ENCODE measurements at places on chromosomes 7 and 10.

- no peak for DNase-seq
These were observed 575.6 kb downstream of the ARL4A start for GRCh38 chr7:13262929-13263530.

- DNase-seq, result no peak
These were observed 25.4 kb downstream of the TMEM273 start for GRCh38 chr10:49162761-49163310.

GRCh38 chr7:50276483-50276882, 28.0 kb upstream of the IKZF1 start:
- DNase-seq, result no peak

DNA sequence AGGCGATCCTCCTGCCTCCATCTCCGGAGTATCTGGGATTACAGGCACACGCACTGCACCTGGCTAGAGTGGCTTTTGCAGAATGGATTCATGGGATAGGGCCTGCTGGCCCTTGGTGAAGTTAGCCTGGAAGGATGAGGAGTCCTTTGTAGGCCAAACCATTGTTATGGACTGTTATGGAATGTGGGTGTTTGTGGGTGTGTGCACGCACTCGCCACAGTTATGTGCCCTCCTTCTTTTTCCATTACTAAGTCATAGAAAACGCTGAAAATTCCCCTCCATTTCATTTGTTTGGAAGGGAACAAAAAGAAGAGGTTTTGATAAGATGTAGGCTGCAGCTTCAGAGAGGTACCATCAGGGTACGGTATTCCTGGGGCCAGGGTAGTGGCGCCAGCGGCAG, 15.0 kb downstream of the ZNF862 start:
- no peak for DNase-seq

DNA sequence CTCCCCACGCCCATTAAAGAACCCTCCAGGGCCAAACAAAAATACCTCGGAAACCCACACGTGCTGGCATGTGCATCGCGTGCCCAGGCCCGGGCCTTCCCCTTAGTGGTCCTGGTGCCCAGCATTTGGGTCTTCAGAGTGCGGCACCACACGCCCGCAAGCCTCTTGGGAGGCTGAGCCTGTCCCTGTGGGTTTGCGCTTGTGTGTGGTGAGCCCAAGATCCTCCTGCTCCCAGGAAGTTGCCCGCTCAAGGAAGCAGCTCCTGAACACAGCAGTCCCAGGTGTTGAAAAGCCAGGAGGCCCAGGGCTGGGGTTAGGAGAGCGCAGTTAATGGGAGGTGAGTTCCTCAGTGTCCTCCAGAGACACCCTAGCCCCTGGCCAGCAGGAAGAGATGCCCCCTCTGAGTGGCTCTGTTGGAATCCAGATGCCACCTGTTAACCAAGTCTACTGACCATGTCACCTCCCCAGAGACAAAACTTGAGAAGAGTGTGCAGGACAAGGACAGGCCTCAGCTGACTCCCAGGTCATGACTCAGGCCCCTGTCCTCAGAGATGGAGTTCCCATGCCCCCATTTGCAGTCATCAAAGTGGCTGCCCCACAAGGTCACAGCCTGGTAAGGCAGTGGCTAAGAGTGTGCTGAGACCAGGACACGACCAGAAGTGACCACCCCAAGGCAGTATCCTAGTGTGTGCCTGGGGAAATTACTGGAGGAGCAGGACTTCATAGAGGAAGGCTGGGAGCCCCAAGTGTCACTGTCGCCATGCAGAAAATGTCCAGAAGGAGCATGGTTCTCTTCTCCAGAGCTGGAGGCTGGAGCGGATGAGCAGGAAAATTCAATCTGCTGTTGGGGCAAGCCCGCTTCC, 5.2 kb downstream of the FZD9 start:
- DNase-seq, result no peak

- DNase-seq, result no peak
These were observed 1203.2 kb downstream of the SORCS3 start for GRCh38 chr10:105844241-105844640.

- DNase-seq, result no peak
These were observed 10.0 kb downstream of the CAV1 start for GRCh38 chr7:116534790-116535189.

DNA sequence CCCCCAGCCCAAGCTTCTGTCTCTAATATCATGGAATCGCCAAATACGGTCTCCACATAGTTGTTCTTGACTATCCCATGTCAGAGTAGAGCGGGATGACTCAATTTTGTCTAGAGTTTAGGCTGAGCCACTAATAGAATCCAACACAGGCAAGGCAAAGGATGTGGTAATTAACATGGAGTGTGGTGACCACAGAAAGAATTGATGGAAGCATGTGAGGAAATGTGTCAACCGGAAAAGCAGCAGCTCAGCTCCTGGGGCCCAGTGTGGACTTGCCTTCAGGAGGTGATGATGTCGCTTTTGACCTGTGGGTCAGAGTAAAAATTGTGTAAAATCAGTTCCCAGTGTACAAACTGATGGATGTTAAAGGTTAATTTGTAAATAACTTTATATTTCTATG, 139.3 kb upstream of the KLF6 start:
- no peak for DNase-seq

DNA sequence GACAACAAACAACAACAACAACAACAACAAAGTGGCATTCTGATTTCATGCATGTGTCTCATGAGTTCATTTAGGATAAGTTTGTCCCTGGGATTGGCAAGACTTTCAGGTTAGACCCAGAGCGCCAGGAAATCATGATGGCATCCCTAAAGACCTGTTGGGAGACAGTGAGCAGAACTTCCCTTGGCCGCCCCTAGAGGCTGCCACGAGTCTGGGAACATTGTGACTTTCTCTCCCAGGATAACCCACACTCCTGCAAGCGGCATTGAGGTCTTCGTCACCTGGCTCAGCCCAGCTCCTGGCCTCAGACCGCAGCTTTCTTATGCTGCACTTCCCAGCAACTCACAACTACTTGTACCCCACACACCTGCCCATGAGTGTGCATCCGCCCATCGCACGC, 80.5 kb upstream of the RNF32 start:
- DNase-seq, result no peak

- no peak for DNase-seq
These were observed 188.9 kb downstream of the CCDC3 start for GRCh38 chr10:12812571-12812970.

DNA sequence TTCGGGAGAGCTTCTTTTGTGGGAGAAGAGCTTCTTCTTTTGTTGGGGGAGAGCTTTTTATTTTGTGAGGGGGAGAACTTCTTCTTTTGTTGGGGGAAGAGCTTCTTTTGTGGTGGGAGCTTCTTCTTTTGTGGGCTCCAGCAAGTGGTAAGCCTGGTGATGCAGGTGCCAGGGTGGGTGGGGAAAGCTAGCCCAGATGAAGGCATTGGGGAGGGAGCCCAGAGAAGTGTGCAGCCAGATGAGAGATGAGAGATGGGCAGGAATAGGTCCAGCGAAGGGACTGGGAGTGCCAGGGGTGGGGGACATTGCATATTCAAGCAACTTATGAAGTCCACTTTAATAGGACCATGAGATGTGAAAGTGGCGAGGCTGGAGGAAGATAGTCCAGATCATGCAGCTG, 9.7 kb downstream of the ADRA2A start:
- no peak for DNase-seq

GRCh38 chr7:74092321-74092963, 8.8 kb downstream of the LIMK1 start:
- DNase-seq, result no peak

GRCh38 chr7:135185471-135186260, 15.2 kb upstream of the CYREN start:
- no peak for DNase-seq

DNA sequence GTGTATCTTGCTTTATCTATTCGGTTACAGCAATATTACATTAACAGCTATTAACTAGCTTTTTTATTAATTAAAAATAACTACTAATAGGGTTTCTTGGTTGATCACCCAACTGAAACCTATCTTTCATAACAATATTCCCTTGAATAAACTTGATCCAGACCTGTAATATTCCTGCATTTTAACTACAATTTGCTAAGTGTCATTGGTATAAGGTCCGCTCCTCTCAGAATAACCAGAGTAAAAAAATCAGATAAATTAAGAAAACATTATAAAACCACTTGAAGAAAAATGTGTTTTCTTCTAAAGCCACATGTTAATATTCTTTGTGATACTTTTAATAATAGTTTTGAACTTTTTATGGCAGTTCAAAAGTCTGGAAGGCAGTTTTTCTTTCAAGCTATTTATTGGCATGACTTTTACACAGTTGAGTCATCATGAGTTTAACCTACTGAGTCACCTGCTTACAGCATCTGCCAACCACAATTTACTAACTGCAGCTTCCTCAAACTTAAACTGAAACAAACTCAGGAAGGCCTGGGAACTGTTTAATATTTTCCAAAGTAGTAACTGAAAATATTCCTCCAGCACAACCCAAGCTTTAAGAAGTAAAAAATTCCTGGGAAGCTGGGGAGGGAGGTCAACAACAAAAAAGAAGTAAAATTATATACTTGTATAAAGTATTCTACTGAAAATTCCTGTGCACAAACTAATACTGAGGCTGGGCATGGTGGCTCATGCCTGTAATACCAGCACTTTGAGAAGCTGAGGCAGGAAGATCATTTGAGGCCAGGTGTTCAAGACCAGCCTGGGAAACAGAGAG, 103.2 kb downstream of the NRBF2 start:
- DNase-seq, result peak; percentile 7

DNA sequence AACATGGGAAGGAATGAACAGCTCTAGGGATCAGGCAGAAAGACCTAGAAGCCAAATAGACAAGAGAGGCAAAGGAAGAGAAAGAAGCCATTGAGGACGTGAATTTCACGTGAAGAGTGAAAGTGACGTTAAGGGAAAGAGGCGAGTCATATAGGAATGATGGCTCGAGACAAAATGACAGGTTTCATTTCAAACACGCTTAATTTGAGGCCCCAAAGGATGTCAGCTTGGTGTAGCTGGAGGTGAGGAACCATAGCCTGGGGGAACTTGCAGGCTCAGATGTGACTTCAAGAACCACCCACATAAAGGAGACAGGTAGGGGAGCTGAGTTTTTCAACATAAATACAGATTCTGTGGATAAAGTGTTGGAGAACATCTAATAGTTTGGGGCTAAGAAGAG, 84.3 kb upstream of the ATP6V0A4 start:
- DNase-seq, result no peak

- DNase-seq, result no peak
These were observed 26.9 kb upstream of the OR9A4 start for GRCh38 chr7:141889321-141889720.

DNA sequence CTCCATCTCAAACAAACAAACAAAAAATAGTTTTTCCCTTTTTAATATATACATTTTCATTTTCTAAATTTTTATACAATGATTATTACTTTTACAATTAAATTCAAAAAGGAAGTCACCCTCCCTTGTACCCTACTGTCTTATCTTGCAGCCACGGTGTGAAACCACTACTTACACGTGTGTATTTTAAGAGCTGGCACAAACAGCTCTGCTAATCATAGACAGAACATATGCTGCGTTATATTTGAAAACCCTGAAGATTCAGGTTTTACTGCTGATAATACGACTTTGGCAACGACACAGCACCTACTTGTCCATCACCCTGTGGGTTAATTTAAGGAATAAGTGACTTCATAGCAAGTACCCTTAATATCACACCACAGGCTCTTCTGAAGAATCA, 991 bp downstream of the ANKRD61 start:
- DNase-seq, result no peak

- DNase-seq, result no peak
These were observed 210.0 kb upstream of the PPP2R2D start for GRCh38 chr10:131690805-131691239.

DNA sequence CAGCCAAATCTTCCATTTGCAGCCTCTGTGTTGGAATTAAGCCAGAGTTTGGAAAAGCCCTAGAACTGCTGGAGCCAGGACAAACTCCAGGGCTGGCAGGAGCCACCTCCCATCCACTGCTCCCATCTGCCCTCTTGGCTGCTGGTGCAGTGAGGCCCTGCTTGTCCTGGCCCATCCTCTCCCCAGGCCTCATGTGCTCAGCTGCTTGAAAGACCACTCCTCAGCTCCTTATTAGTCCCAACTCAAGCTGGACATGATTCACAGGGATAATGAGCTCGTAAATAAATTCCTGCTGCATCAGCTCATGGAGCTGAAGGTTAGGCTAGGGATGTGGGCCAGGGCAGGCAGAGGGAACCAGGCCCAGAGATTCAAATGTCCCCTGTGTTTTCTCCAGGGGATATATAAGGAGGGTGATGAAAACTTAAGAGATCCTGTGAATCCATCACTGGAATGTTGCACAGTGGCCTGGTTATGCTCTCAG, 282.8 kb downstream of the RPS24 start:
- DNase-seq, result no peak

- DNase-seq, result no peak
These were observed 2.9 kb downstream of the CYTH3 start for GRCh38 chr7:6269527-6269926.

- DNase-seq, result no peak
These were observed 65.1 kb downstream of the ADARB2 start for GRCh38 chr10:1672001-1672781.

GRCh38 chr7:53437336-53437735, 401.9 kb downstream of the POM121L12 start:
- DNase-seq, result no peak

DNA sequence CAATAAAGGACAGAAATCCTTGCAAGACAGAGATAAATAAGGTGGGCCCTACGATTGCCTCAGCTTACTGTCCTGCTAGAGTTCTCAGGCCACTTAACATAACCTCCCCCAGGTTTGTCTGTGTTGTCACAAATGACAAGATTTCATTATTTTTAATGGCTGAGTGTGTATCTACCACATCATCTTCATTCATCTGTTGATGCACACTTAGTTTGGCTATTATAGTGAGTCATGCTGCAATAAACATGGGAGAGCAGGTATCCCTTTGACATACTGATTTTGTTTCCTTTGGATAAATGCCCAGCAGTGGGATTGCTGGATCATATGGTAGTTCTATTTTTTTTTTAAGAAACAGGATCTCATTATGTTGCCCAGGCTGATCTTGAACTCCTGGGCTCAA, 60.6 kb downstream of the PRTFDC1 start:
- DNase-seq, result no peak

- DNase-seq, result no peak
These were observed 137.2 kb upstream of the RSU1 start for GRCh38 chr10:16954280-16955030.
